Body of pancreas (tissue), 4 donors: ENCODE measurements at places on chromosomes 1 and 21. TPM values are rescaled to one million over a fixed set of nuclear protein-coding genes. Genes with fewer than 3 reads are reported as not detected.

DNA sequence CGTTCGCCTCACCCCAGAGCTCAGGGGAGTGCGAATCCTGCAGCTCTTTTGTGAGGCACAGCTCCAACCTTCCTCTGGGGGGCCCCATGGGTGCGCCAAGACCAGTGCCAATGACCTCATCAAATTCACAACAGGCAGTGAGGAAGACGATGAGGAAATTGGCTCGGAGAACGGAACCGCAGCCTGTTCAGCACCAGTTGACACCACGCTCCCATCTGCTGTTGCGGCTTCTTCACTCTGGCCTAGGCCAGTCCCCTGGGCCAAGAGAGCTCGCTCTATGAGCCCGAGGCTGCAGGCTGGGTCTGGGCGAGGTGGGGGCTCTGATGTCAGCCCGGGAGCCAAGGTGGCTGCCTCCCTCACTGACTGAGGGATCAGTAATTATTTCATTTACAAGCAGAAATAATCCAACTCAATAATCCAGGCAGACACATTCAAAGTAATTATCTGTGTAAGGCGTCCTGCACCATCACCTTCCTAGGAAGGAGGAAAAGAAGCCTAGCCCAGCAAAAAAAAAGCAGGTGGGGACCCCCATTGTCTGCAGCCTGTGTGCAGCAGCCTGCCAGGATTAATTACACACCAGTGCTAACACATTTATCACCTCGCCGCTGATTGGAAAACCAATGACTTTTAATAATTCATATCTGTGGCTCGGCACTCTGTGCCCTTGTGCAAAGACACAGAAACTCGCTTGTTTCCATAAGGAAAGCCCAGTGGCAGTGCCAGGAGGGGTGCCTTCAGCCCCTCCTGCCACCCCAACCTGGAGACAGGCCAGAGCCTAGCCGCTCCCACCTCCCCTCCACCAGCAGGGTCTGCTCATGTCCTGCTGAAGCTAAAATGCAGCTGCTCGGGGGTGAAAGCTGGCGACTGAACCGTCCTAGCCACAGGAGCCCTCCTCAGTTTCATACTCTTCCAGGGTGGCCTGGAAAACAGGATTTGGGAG, 1.9 kb downstream of the PLEKHA6 start:
- H3K36me3 ChIP-seq = no peaks in the 10 kb centered on the region
- no peak overlapping the region for H3K4me3 ChIP-seq
- H3K4me1 ChIP-seq = peaks cover 27% of the 10 kb centered on the region
- peak overlapping the region; percentile 16 for H3K27ac ChIP-seq
- no peaks in the 10 kb centered on the region for H3K27me3 ChIP-seq

GRCh38 chr1:184225283-184226099, 161.3 kb upstream of the C1orf21 start:
- no peak overlapping the region for H3K27ac ChIP-seq
- peaks cover 5% of the 10 kb centered on the region for H3K4me1 ChIP-seq

DNA sequence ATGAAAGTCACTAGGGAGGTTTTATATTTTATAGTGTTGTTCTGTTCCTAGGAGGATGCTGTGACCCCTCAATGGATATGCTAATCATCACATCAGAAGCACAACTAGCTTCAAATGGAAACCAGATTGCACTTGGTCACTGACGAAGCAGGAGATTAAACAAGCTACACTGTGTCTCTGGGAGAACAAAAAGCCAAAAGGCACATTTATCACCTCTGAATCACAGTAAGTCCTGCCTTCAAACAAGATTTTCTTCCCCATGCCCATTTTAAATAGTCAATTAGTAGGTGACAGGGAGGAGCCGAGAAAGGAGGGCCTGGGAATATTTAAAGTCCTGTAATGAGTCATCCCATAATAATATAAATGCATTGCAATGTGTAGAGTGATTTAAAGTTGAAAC, 38.1 kb downstream of the RGS2 start:
- H3K4me1 ChIP-seq = no peaks in the 10 kb centered on the region
- H3K27me3 ChIP-seq = no peaks in the 10 kb centered on the region
- no peak for DNase-seq
- H3K27ac ChIP-seq = no peak overlapping the region

GRCh38 chr1:163661391-163661790, 339.6 kb downstream of the NUF2 start:
- DNase-seq = no peak
- H3K27ac ChIP-seq = no peak overlapping the region

DNA sequence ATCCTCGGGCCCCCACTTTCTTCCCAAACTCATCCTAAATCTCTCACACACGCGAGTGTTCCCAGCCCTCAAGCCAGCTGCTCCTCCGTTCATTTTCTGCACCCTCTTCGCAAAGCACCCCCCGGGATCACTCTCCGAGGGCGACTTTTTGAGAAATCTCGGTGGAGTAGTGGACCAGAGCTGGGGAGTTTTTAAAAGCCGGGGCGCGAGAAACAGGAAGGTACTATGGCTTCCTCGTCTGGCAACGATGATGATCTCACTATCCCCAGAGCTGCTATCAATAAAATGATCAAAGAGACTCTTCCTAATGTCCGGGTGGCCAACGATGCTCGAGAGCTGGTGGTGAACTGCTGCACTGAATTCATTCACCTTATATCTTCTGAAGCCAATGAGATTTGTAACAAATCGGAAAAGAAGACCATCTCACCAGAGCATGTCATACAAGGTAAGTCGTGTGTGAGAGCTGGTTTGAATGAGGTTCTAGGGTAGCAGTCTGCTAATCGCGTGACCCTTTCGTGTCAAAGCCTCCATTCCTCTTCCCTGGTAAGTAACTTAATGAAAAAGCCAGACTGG, 800 bp downstream of the DR1 start:
- H3K27me3 ChIP-seq = no peaks in the 10 kb centered on the region
- H3K4me1 ChIP-seq = peaks cover 21% of the 10 kb centered on the region
- peak; percentile 12 for DNase-seq
- H3K27ac ChIP-seq = peak overlapping the region; percentile 93

- no peak for DNase-seq
- H3K27ac ChIP-seq = no peak overlapping the region
- no peaks in the 10 kb centered on the region for H3K4me1 ChIP-seq
- no peaks in the 10 kb centered on the region for H3K27me3 ChIP-seq
- H3K36me3 ChIP-seq = no peaks in the 10 kb centered on the region
Measured at GRCh38 chr1:238141353-238141752, 250.6 kb upstream of the ZP4 start.

DNA sequence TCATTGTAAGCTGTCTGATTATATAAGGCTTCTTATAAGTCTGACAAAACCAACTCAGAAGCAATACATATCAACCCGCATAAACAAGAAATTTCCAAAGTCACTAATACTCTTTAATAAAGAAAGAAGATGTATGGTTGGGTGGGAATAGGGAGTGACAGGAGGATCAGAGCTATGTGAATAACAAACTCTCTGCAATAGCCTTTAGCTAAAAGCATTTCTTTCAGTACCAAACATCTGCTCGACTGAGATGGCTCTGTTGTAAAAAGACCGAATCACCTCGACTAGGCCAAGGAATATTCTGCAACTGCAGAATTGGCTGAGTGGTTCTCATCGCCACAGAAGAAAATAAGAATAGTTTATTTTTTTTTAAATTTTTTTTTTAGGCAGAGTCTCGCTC, 39.3 kb upstream of the MUTYH start:
- H3K4me1 ChIP-seq = no peaks in the 10 kb centered on the region
- no peaks in the 10 kb centered on the region for H3K36me3 ChIP-seq
- no peak overlapping the region for H3K4me3 ChIP-seq
- no peaks in the 10 kb centered on the region for H3K27me3 ChIP-seq
- no peak for DNase-seq

Gene FGR
- 3.0 TPM for total RNA-seq

Gene OR2T35
- not detected for total RNA-seq

Gene BCAR3
- total RNA-seq = 10.9 TPM

Gene ASPM
- total RNA-seq = under 0.01 TPM

Gene LCE1D
- not detected for total RNA-seq

Gene GUCA2B
- total RNA-seq = not detected
